CD4-positive, alpha-beta T cell treated with Interleukin-1 beta for 1 hour (primary cell): ENCODE measurements at places on chromosomes 2 and 18.

GRCh38 chr2:230512955-230513748, 97.2 kb downstream of the SP100 start:
- no peak for DNase-seq

DNA sequence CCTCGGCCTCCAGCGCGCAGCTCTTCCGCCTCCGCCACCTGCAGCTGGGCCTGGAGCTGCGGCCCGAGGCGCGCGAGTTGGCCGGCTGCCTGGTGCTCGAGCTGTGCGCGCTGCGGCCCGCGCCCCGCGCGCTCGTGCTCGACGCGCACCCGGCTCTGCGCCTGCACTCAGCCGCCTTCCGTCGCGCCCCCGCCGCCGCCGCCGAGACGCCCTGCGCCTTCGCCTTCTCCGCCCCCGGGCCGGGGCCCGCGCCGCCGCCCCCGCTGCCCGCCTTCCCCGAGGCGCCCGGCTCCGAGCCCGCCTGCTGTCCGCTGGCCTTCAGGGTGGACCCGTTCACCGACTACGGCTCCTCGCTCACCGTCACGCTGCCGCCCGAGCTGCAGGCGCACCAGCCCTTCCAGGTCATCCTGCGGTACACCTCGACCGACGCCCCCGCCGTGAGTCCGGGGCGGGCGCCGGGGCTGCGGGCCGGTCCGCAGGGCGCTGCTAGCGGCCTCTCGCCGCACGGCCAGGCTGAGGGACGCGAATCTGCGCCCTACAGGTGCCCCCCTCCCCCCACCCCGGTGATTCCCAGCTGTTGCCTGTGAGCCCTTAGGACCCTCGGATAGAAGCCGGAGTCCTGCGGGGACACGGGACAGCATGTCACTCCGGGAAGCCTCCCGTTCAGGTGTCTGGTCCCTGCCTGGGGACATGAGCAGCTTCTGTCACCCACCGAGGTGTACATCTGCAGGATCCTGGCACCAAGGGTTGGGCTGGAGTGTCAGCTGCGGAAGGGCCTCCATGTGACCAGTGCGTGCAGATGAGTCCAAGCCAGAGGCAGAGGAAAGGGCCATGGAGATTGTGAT, 616 bp downstream of the RNPEPL1 start:
- DNase-seq = peak; percentile 65

GRCh38 chr2:129723277-129724020, 256.0 kb upstream of the RAB6C start:
- DNase-seq = no peak

- no peak for DNase-seq
Observed at GRCh38 chr18:25284281-25284680, 67.7 kb downstream of the ZNF521 start.

DNA sequence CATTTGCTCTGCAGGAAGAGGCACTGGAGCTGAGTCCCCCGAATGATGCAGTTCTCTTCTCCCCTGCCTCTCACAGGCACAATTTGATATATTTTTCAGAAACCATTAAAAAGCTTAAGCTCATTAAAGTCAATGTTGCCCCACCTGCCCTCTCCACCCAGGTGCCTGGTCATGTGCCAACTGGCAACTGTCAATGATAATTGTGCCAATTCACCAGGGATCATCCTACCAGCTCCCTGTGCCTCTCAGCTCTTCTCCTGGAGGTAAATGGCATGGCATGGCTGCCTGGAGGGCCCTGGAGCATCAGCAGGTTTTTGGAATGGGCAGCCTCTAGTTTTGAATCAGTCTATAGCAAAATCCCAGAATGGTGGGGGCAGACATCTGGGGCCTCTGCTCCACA, 279.6 kb upstream of the ID2 start:
- DNase-seq = no peak

- peak; percentile 9 for DNase-seq
Observed at GRCh38 chr2:8004250-8004681, 677.6 kb upstream of the ID2 start.

- DNase-seq = no peak
Observed at GRCh38 chr2:181354626-181355025, 102.6 kb upstream of the ITGA4 start.

GRCh38 chr2:11042841-11043240, 112.4 kb upstream of the SLC66A3 start:
- DNase-seq = no peak

- DNase-seq = no peak
Observed at GRCh38 chr18:46541626-46542189, 115.3 kb downstream of the LOXHD1 start.

GRCh38 chr2:64251497-64252250, 107.5 kb upstream of the PELI1 start:
- no peak for DNase-seq

GRCh38 chr2:147763861-147764260, 81.0 kb upstream of the ACVR2A start:
- DNase-seq = no peak

GRCh38 chr2:1527153-1527992, 114.1 kb downstream of the TPO start:
- no peak for DNase-seq

DNA sequence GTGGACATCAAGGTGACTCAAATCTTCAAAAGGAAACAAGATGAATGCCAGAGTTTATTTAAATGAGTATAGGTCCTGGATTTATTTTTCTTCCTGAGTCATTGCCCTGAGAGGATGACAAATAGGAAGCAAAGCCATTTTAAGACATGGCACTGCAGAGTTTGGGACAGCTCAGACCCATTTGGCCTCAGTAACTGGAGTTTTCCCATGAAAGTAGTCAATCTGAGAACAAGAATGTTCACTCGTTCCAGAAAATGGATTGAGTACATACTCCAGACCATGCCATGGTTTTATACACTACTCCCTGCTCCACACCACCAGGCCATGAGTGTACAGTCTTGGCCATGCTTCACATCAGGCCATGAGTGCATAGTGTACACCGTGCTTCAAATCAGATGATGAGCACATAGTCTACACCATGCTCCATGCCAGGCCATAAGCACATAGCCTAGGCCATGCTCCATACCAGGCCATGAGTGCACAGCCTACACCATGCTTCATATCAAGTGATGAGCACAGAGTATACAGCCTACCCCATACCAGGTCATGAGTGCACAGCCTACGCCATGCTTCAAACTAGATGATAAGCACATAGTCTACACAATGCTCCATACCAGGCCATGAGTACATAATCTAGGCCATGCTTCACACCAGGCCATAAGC, 202.4 kb downstream of the FBXO15 start:
- DNase-seq = no peak

GRCh38 chr2:5368263-5368662, 323.9 kb upstream of the SOX11 start:
- no peak for DNase-seq

GRCh38 chr2:164495491-164496223, 125.6 kb downstream of the GRB14 start:
- no peak for DNase-seq

DNA sequence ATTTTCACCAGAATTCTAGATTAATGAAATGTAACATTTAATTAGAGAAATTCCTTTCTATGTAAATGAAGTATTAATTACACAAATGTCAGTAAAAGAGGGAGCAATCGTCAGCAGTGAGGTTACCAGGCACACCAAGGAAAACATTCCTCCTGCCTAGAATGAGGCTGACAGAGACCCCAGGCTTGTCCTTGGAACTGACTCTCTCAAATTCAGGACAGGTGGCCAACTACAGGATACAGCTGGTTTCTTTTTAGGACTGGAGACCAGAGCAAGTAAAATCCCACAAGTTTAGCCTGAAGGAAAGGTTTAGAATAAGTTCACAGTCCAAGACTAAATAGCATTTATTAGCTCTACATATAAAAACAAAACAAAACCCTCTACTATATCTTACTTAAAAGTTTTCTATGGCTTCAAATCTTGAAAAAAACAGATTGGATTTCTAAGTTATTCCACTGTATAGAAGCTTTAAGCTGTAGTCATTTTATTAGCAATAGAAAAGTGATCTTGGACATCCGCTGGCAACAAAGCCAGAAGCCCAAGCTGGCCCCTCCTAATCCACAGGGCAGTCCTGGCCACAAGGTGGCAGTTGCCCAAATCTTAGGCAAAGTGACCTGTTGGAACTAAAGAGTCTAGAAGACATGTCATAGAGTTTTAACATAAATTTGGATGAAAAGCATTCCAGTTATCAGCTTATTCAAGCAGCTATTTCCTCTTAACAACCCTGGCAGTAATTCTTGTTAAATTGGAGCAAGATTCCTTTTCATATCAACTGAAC, 81.0 kb downstream of the SP3 start:
- DNase-seq = peak; percentile 37

- DNase-seq = no peak
Observed at GRCh38 chr2:179596018-179596417, 265.4 kb downstream of the ZNF385B start.

DNA sequence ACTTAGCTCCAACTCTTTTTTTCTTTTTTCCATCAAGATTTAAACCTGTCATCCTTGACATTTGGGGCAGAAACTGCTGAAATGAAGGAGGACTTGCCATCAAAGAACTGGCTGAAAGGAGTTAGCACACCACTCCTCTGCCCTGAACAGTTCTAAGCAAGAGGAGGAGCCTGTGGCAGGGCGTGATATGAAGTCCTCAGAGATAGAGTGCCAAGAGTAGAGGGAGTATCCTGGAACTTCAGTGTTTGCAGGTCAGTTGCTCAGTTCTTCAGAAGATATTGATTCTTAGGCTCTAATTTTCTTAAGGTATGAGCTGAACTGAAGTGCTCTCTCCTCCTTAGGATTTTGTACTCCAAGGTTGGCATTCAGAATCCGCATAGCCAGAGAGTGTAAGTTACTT, 15.2 kb downstream of the NABP1 start:
- no peak for DNase-seq

DNA sequence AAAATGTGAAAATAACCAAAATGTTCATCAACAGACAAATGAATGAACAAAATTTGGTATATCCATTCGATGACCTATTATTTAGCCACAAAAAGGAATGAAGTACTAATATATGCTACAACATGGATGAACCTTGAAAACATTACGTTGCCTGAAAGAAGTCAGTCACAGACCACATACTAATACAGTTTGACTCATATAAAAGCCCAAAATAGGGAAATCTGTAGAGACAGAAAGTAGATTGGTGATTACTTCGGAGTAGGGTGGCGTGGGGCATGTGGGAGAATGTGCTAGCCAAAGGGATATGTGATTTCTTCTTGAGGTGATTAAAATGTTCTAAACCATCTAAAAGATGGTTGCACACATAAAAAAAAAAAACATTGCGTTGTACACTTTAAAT, 44.2 kb upstream of the PPM1B start:
- no peak for DNase-seq

DNA sequence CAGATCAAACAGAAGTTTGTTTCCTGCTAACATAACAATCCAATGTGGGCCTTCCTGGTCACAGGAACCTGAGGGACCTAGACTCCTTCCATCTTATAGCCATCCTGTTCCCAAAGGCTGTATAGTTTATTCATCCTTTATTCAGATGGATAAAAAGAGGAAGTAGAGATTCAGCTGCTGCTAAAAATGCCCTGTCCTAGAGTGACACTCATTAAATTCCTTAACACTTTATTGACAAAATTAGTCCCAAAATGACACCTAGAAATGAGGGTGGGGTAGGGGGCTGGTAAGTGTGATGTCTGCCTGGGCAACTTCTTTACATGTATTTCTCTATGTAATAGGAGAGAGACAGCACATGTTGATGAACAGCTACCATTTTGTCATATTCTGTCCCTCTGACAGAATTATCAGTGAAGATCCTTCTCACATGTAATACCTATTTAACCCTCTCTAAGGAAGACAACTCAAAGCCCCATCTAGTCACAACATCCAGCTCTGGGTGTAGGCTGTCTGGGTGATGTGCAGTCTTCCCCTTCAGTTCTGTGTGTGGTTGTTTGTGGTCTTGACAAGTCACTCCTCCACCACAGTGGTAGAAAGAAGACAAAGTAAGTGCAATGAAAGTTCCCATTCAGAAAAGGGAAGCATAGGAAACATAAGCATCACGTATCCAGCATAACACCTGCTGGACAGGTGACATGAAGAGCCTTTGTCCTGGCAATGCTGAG, 253.9 kb upstream of the CNTNAP5 start:
- no peak for DNase-seq

DNA sequence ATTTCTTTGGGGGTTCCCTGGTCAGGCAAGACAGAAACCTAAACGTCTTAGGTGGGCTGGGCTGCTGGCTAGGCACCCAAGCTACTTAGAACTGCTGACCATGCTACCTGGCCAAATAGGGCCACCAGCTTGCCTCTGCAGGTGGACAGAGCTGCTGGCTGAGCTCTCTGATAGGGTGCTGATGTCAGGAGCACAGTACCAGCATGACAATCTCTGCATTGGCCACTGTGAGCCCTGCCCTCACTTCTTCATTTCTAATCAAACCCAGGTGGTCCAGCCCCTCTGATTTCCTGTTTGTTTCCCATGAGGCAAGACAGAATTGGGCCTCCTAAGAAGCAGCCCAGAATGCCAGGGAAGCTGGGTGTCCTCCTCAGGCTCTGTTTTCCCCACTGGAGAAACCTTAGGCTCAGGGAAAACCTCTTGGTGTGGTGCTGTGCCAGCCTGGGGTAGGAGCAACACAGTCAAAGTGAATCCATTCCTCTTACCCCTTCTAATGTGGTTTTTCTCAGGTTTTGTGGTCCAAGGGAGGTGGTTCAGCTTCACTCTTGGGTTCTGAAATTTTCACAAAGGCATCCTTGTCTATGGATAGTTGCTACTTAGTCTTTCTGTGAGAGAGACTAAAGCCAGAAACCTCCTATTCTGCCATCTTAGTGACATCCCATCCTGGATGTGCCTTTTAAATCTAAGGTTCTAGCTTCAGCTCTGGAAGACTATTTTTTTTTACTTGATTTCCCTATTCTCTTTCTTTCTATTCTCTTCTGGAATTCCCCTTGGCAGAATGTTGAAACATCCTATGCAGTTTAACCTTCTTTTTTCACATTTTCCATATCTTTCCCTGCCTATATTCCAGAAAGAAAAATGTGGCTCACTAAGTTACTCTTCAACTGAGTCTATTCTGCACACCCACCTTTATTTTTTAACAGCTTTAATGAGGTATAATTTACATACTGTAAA, 15.2 kb downstream of the SP100 start:
- DNase-seq = no peak

GRCh38 chr2:84641021-84641420, 124.7 kb downstream of the DNAH6 start:
- DNase-seq = no peak

DNA sequence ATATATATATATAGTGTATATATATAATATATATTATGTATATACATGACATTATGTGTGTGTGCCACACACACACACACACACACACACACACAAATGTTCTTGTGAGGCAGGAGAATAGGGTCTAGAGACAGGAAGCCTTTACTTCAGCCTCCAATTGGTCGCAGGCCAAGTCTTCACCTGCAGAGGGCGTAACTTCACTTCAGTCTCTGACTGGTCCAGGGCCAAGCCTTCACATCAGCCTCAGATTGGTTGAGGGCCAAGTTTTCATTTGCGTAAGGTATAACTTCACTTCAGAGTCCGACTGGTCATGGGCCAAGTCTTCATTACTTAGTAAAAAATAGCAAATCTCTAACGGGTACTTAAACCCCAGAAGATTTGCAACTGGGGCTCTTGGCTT, 13.2 kb upstream of the SS18 start:
- peak; percentile 10 for DNase-seq

GRCh38 chr2:142863485-142863961, 13.9 kb upstream of the KYNU start:
- no peak for DNase-seq

- no peak for DNase-seq
Observed at GRCh38 chr2:9300214-9300613, 93.6 kb downstream of the ASAP2 start.

- DNase-seq = no peak
Observed at GRCh38 chr2:85905187-85905666, 16.4 kb upstream of the ST3GAL5 start.
